ENCODE measurements at places on chromosomes 6 and 20.

DNA sequence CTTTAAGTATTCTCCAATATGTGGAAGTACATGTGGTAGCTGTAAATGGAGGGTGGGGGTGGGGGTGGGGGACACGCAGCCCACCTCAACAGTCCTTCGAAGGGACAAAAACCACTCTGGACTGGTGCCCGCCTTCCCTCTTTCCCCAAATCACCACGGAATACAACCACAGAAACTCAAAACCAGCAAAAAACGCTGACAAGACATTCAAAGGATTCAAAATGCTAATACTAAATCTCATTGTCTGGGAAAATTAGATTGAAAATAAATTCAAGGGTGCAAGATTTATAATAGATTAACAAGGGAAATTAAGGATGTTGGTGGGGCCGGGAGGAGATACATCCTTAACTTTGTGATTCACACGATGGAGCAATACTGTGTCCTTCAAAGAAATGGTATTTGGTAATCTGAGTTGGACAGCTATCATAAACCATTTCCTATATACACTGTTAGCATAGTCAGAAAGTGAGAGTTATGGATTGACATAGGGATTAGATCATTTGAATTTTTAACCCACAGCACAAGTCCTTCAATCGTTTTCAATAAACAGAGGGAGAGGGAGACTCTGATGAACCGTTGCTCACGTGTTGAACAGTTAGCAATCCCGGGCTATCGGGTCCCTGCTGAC is 766 bp upstream of the TBC1D22B start:
- DNase-seq, result no peak

DNA sequence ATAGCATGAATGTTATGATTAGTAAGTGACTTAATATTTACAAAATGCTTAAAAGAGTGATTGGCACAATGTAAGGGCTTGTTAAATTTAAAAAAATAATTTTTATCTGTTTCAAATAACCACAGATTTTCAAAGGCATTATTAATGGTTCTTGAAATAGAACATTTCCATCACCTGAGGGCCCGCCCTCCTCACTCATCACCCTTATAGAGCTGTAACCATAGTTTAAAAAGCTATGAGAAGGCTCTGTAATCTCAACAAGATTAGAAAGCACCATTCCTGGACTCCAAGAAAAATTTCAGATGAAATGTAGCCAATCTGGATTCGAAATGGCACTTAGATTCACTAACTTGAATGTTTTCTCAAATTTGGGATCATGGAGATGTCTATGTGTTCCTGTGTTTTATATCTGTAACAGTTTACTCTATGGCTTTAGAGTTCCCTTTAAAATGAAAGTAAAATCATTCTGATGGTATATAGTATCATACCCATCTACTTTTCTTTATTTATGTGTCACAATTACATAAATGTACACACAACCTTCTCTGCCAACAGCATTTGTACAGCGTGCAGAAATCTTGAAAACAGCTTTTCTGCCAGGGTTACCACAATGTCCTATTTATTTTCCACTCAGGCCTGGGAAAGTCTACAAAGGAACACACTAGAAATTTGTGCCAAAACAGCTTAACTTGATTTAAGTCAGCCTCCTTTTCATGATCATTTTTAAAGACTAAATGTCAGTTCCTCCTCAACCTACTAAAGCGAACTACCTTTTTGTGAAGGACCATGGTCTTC is 207.7 kb downstream of the TBX18 start:
- DNase-seq, result no peak

- DNase-seq, result no peak
Measured at GRCh38 chr20:13683833-13684232, 45.1 kb upstream of the TASP1 start.

- DNase-seq, result no peak
Measured at GRCh38 chr6:170459451-170459850, 93.7 kb downstream of the PSMB1 start.

- no peak for DNase-seq
Measured at GRCh38 chr20:364905-365794, 15.4 kb upstream of the TRIB3 start.

- no peak for DNase-seq
Measured at GRCh38 chr6:22917344-22917743, 348.0 kb downstream of the HDGFL1 start.

DNA sequence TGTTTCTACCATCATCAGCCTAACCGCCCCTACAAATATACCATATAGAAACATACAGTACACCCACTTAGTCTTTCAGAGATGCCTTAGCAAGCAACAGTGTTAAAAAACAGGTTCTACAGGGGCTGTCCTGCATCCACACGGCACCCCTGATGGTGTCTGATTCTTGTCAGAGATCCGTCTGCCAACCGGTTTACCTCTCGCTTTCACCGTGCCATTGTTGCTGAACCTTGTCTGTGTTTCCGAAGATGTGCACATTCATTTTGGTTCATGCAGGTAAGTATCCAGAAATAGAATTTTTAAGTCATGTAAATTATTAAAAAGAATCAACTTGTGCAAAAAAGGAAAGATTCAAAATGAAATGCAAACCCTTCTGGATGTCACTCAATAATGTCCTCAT is 52.9 kb downstream of the EPHA7 start:
- no peak for DNase-seq

- no peak for DNase-seq
Measured at GRCh38 chr20:3092611-3093379, 8.3 kb upstream of the AVP start.

DNA sequence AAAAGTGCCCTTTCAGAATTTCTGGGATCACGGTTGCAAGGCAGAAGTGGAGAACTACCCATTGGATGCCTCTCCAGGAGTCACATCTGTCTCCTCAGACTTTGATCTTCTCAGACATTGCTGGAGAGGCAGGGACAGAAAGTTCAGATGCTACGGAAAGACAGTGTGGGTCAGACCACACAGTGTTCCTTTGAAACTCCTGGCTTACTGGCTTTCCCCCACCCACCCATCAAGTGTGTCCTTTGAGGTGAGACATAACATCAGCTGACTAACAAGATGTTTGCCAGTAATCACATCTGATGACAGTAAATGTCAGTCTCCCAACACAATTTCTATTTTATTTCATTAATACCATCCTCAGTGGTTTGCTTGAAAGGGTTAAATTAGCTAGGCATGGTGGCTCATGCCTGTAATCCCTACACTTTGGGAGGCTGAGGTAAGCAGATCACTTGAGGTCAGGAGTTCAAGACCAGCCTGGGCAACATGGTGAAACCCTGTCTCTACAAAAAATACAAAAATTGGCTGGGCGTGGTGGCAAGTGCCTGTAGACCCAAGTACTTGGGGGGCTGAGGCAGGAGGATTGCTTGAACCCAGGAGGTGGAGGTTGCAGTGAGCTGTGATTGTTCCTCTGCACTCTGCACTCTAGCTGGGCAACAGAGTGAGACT is 67.2 kb upstream of the SNX9 start:
- DNase-seq, result no peak

DNA sequence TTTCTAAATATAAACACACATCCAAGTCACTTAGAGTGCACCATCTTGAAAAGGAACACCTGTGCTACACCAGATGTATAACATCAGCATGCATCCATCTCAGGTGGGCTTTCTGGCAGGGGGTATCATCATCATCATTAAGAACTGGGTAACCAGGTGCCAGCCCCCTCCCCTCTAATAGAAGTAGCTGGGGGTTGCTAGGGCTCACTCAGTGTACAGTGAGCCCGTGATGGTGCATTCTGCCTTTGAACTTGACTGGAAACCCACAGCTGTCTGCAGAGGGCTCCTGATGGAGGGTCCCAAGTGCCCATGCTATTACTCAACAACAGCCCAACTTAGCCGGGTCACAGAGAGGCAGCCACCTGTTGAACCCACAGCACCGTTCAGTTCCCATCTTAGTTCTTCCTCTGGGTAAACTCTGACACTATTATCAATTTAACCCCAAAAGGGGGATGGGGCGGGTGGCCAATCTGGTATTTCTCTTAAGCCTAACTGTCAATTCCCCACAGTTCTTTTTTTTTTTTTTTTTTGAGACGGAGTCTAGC is 32.7 kb upstream of the CCND3 start:
- DNase-seq, result no peak

DNA sequence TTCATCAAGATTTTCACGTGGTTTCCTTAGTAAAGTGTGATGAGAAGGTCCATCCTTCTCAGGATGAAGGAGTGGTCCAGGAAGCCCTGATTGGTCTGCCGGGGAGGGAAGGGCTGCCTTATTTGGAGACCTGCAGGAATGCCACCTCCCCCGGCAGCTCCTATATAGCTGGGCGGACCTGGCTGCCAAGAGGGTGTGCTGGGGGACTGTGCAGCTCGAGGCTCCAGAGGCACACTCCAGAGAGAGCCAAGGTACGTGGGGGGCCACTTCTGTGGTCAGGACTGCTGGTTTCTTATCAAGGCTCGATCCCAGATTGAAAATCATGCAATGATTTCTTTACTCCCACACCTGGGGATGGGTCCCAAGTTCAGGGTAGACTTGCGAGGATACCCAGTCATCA is at the start of gene PRND:
Gene PRND, plus strand, starts transcription at position 191 of the 400 bp plus-strand sequence. CDS start 2,643 bp downstream, outside the sequence.
- DNase-seq, result no peak

DNA sequence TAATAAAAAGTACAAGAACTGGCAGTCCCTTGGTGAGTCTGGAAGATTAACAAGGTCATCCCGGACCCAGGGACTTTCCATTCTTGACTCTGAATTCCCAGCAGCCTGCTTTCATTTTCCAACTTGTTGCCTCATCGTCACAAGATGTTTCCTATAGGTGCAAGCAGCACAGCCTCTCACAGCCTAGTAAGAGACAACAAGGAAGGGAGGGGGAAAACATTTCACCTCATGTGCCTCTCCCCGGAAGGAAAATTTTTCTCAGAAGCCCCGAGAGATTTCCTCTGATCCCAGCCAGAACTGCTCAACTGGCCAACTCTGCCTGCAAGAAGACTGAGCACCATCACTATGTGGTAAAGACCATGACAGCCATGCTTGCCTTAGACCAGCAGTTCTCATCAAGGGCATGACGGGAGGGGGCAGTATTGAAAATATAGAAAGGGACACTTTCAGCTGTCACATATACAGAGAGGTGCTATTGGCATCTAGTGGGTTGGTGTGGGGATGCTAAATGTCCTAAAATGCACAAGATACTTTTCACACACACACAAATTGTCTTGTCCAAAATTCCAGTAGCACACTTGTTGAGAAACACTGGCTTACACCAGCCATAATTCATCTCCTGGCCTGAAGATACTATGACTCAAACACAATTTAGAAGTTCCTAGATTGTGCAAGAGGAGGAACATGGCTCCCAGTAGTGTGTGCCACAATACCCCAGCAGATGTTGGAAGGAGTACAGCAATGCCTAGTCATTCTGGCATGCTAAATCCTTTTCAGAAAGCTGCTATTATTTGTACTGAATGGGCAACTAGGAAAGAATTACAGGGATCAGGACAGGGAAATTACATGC is 10.8 kb upstream of the WTAP start:
- no peak for DNase-seq

DNA sequence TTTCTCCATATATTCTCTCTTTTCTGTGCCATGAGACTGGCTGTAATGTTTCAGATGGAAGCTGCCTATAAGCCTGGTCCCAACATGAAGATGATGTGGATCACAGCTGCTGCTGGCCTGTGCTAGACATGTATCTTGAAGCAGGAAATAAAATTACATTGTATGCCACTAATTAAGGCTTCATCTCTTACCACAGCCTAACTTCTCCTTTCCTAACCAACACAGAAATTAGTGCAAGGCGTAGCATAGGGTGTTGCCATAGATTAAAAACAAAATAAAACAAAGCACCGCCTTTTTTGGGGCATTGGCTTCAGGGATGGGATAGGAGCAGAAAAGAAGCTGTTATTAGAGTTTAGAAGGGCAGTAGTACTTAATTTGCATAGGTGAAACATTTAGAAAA is 4.7 kb upstream of the SLC17A4 start:
- DNase-seq, result no peak

GRCh38 chr6:119161438-119161837 is 83.0 kb upstream of the FAM184A start:
- DNase-seq, result no peak

DNA sequence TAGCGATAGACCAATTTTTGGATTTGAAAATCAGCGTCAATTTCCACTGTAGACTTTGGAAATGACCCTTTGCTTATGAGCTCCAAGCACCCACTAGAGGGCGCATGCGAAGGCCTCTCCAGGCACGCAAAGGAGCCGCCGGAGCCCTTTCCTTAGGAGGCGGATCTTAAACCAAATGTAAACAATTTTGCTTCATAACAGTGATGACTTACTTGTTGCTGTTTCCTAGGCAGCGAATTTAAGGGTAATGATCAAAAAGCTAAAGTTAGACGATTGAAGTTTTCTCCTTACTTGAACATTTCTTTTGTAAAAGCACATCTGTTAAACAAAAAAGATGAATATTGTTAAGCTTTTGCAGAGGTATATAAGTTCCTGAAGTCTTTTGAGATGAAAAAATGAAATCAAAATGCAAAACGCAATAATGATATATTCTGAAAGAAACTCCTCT is 29.2 kb upstream of the EXOC2 start:
- peak; percentile 53 for DNase-seq

DNA sequence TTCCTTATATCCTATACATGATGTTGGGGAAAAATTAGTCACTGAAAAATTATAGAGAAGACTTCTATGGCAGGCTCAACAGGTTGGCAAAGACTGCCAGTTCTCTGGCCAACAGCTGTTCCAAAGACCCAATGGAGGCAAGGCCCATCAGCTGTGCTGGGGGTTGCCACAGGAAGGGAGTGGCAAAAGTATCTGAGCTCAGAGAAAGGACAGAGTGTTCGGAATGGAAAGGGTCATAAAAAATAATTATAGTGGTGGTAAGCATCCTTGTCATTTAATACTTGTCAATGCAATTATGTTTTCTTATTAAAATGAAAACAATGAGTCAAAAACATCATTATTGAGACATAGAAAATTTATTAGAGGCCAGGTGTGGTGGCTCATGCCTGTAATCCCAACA is 36.1 kb downstream of the FASTKD5 start:
- DNase-seq, result no peak

- no peak for DNase-seq
Measured at GRCh38 chr6:110646951-110647910, 168.0 kb downstream of the CDK19 start.

GRCh38 chr20:40634891-40635290 is 54.1 kb downstream of the MAFB start:
- no peak for DNase-seq

DNA sequence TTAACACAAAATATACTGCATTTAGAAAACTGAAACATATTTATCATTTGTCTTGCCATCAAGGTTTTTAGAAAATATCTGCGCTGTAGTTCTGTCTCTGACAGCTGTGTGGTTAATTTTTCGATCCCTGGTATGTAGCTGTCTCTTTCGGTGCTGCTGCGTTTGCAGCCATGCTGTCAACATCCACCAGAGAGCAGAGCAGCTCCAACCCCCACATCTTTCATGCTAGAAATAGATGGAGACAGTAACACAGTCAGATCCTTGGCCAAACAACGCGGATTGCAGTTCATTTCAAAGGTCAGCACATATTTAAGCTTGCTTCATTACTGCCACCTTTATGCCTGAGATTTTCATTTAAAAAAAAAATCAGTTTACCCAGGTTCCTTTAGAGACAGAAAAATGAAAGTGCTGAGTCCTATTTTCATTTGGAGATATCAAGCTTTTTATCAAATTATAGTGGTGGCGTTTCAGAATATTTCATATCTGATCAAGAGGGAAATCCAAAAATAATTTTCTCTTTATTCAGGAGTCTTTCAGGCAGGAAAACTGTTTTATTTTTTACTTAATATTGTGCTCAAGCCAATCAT is 157.7 kb upstream of the MMS22L start:
- no peak for DNase-seq

GRCh38 chr6:42158011-42158410 is 15.2 kb upstream of the GUCA1A start:
- DNase-seq, result no peak
